Tibial artery (tissue), 4 donors: ENCODE measurements at places on chromosomes 11 and 22.

GRCh38 chr11:34647131-34647530, 26.2 kb downstream of the EHF start:
- no peak for DNase-seq
- no peak overlapping the region for H3K27ac ChIP-seq
- no peaks in the 10 kb centered on the region for H3K4me1 ChIP-seq
- H3K36me3 ChIP-seq = no peaks in the 10 kb centered on the region

DNA sequence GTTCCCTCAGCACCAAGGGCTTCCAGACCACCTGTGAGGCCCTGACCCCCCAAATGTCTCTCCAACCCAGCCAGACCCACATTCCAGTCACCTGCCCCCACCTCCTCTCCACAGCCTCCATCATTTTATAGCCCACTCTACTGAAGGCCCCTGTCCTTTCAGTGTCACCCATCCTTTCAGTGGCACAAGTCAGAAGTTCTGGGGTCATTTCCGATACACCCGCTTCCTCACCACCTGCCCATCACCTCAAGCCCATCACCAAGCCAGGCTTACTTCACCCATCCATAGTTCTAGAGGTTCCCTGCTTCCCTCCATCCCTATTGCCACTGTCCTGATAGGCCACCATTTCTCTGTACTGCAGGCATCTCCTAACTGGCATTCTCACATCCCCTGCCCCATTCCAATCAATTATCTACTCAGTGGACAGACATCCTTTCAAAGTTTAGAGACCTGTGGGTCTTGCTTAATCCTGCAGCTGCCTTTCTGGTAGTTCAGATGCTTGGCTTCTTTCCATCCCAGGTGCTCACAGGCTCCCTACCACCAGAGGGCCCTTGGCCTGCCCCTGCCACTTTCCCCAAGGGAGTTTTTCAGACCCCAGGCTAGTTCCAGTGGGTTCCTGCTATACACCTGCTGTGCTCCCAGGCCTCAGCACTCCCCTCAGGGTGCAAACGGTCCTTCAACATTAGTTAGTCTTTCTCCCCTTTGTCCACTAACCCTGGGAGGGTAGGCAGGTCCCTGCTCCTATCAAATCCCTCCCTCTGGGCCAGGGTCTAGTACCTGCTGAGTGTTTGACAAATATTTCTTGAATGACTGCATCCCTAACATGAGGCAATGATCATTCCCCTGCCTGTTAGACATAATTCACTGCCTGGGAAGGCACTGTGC, 7.6 kb downstream of the KCNQ1OT1 start:
- peaks cover 14% of the 10 kb centered on the region for H3K4me1 ChIP-seq
- no peak overlapping the region for H3K27ac ChIP-seq
- no peak overlapping the region for H3K4me3 ChIP-seq
- DNase-seq = peak; percentile 19
- no peaks in the 10 kb centered on the region for H3K36me3 ChIP-seq

- H3K27me3 ChIP-seq = no peaks in the 10 kb centered on the region
- no peak overlapping the region for H3K27ac ChIP-seq
- H3K36me3 ChIP-seq = no peaks in the 10 kb centered on the region
- H3K4me3 ChIP-seq = no peak overlapping the region
- H3K4me1 ChIP-seq = no peaks in the 10 kb centered on the region
Measured at GRCh38 chr11:106418791-106419190, 341.3 kb downstream of the AASDHPPT start.

GRCh38 chr22:42328130-42328783, 57.8 kb upstream of the TCF20 start:
- no peak overlapping the region for H3K27ac ChIP-seq
- H3K27me3 ChIP-seq = no peaks in the 10 kb centered on the region
- no peak overlapping the region for H3K4me3 ChIP-seq
- no peaks in the 10 kb centered on the region for H3K36me3 ChIP-seq

DNA sequence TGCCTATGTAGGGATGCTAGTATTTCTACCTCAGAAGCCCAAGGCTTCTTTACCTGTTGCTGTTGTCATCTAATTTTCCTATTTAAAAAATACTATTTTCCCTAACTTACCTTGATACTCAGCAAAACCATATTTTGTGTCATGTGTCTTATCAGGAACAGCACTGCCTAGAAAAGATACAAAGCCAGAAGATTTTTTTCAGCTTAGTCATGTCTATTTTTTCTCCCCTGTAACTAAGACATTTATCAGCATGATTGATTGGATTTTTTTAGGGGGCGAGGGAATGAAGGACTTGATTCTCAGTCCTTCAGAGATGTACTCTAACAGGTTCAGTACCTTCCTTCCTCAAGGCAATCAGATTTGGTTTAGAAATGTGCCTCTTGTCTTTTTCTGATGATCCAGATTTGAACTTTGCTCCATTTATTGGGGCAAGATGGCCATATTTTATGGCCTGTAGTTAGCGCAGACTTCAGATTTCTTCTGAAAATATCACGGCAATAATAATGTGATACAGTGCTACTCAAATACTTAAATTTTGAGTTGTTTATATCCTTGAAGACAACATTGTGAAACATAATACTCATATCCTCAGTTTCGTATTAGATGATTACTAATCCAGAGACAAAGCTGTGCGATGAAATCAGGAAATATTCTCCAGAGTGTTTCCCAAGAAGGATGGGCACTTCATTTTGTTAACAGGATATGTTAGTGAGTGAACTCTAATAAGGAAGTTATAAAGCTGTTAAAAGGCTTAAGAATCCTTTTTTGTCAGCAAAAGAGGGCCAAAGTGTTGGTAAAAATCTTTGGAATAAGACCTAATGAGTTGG, 3.8 kb upstream of the PIK3IP1 start:
- peak overlapping the region; percentile 48 for H3K27ac ChIP-seq
- H3K36me3 ChIP-seq = no peaks in the 10 kb centered on the region
- no peaks in the 10 kb centered on the region for H3K27me3 ChIP-seq
- H3K4me1 ChIP-seq = peaks cover 46% of the 10 kb centered on the region
- DNase-seq = no peak
- H3K4me3 ChIP-seq = no peak overlapping the region

DNA sequence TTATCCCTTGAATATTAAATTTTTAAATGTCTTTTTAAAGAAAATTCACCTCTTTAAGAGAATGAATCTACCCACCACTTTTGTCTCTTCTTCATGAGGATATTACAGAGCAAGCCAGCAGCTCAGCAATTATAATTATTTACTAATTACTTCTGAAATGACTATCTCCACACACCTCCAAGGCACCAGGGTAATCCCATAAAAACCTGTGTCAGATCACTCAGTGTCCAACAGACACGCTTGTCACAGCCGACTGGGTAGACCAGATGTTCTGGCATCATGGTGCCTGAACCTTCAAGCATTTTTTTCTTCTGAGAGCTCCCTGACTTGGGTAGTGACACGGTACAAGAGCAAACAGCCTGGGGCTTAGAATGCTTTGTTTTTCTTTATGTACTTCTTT, 61.4 kb downstream of the EFCAB6 start:
- no peaks in the 10 kb centered on the region for H3K36me3 ChIP-seq
- no peak for DNase-seq
- no peaks in the 10 kb centered on the region for H3K4me1 ChIP-seq
- no peak overlapping the region for H3K4me3 ChIP-seq
- H3K27me3 ChIP-seq = no peaks in the 10 kb centered on the region
- no peak overlapping the region for H3K27ac ChIP-seq

GRCh38 chr11:7657306-7658025, 15.8 kb downstream of the CYB5R2 start:
- H3K4me1 ChIP-seq = no peaks in the 10 kb centered on the region
- no peaks in the 10 kb centered on the region for H3K27me3 ChIP-seq
- H3K27ac ChIP-seq = no peak overlapping the region
- no peak overlapping the region for H3K4me3 ChIP-seq

DNA sequence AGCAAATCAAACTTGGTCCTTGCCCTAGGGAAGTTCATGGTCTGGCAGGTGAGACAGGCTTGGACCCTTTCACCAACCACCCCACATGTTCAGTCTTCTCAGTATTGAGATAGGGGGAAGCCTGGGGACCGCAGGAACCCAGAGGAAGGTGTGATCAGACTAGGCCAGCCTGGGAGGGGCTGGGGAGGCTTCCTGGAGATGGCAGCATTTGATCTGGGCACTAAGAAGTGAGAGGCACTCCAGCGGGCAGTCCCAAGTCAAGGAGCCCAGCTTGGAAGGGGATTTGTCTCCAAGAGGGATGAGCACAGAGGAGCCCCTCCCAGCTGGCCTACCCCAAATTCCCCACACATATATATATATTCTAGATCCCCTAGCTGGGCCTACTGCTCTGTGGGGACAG, 5.4 kb downstream of the LRRC32 start:
- peaks cover 55% of the 10 kb centered on the region for H3K4me1 ChIP-seq
- peaks cover 29% of the 10 kb centered on the region for H3K36me3 ChIP-seq
- H3K27ac ChIP-seq = peak overlapping the region; percentile 90
- DNase-seq = peak; percentile 20
- H3K27me3 ChIP-seq = no peaks in the 10 kb centered on the region

GRCh38 chr22:30028731-30029130, 51.5 kb upstream of the HORMAD2 start:
- no peaks in the 10 kb centered on the region for H3K27me3 ChIP-seq
- H3K36me3 ChIP-seq = peaks cover 34% of the 10 kb centered on the region
- no peaks in the 10 kb centered on the region for H3K4me1 ChIP-seq
- H3K27ac ChIP-seq = no peak overlapping the region
- DNase-seq = no peak

GRCh38 chr11:71204294-71204693, 48.1 kb downstream of the SHANK2 start:
- H3K4me3 ChIP-seq = no peak overlapping the region
- H3K36me3 ChIP-seq = no peaks in the 10 kb centered on the region
- no peaks in the 10 kb centered on the region for H3K4me1 ChIP-seq
- H3K27ac ChIP-seq = no peak overlapping the region
- no peak for DNase-seq

DNA sequence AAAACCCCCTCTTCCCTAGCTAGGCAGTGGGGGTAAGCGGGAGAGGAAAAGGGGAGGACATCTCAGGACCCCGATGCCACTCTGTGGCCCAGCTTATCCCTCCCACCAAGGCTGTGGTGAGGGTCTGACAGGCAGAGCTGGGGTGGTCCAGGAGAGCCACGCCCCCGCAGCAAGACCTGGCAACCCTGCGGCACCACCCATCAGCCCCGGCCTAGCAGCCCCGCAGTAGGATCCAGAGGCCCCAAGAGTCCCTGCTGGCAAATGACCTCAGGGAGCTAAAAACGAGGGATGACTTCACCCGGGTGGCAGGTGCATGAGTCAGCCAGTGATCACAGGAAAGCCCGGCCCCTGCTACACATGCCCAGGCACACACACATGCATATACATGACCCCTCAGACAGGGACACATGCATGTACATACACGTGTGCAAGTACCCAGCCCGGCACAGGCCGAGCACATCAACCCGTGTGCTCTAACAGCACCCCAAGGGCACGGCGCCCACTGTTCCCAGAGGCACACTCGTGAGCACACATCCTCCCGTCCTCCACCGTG, 32.3 kb downstream of the ARVCF start:
- H3K4me3 ChIP-seq = no peak overlapping the region
- peaks cover 55% of the 10 kb centered on the region for H3K4me1 ChIP-seq
- H3K27me3 ChIP-seq = no peaks in the 10 kb centered on the region

DNA sequence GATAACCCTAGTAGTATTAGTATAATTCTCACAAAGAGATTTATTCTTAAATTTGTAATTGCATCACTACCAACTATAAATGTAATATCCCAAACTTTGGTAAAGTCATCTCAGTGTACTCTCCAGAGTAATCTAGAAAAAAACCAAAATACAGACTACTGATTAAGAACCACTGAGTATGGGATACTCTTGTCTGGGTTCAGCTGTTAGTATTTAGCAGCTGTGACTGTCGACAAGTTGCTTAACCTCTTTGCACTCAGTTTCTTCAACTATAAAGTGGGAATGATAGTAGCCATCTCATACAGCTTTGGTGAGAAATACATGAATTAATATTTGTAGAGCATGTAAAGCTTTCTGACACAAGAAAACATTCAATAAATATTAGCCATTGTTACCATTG, 35.3 kb downstream of the C11orf65 start:
- no peak overlapping the region for H3K27ac ChIP-seq
- no peak for DNase-seq
- no peak overlapping the region for H3K4me3 ChIP-seq
- H3K36me3 ChIP-seq = no peaks in the 10 kb centered on the region
- H3K27me3 ChIP-seq = no peaks in the 10 kb centered on the region
- H3K4me1 ChIP-seq = no peaks in the 10 kb centered on the region

GRCh38 chr11:109432105-109432504, 10.1 kb downstream of the C11orf87 start:
- DNase-seq = no peak
- H3K27ac ChIP-seq = no peak overlapping the region
- no peaks in the 10 kb centered on the region for H3K36me3 ChIP-seq
- H3K27me3 ChIP-seq = peaks cover under 1% of the 10 kb centered on the region
- H3K4me1 ChIP-seq = no peaks in the 10 kb centered on the region
- H3K4me3 ChIP-seq = no peak overlapping the region
